ENCODE measurements at places on chromosomes 4 and X.

- DNase-seq: no peak
Observed at GRCh38 chrX:154321152-154321551, 25.6 kb downstream of the TKTL1 start.

- DNase-seq: no peak
Observed at GRCh38 chrX:33207056-33207455, 4.3 kb downstream of the DMD start.

DNA sequence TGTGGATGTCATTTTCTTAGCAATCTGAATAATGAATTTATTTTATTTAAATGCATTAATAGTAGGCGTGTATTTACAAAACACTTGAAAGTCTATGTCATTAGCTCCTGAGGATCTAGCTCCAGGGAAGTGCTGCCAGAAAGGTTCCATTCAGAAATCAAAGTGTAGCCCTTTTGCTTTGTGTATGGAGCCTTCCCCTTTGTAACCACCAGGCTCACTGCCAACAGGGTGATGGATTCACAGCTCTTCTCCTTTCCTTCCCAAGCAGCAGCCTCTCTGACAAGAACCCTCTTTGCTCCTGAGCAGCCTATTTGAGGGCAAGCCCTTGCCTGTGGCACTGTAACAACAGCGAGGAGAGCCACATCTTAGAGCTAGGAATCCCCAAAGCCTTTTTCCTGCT, 286.0 kb upstream of the RASGEF1B start:
- DNase-seq: no peak

GRCh38 chr4:70505151-70505748, 13.1 kb upstream of the AMTN start:
- peak; percentile 68 for DNase-seq

DNA sequence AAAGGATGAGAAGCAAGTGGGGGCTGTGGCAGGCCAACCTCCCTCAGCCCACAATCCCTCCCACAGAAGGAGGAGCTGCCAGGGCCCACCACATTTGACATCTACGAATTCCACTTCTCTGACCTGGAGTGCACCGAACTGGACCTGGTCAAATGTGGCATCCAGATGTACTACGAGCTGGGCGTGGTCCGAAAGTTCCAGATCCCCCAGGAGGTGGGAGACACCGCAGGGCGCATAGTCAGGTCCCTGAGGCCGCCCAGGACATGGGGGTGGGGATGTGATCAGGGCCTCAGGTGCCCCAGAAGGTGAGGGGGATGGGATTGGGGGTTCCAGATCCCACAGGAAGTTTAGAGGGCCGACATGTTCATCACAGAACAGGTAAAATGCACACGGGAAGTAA, 13.7 kb downstream of the ATP5ME start:
- no peak for DNase-seq

GRCh38 chr4:151143162-151143561, 43.7 kb downstream of the RPS3A start:
- no peak for DNase-seq

DNA sequence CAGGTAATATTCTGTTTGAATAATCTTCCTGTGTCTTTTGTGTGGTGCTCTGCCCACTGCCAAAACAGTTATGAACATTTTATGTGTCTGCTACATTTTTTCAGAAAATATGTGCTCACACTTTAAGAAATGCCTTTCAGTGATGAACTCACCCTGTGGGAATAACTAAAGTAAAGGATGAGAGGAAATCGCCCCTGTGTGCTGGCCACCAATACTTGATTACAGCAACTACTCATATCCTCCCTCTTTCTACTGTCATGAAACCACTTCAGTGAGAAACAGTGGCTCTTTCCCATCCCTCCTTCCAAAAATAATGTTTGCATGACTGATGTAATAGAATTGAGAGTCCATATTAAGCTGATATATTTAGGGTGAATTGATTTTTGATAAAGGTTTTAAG, 900.9 kb downstream of the RAB28 start:
- no peak for DNase-seq

DNA sequence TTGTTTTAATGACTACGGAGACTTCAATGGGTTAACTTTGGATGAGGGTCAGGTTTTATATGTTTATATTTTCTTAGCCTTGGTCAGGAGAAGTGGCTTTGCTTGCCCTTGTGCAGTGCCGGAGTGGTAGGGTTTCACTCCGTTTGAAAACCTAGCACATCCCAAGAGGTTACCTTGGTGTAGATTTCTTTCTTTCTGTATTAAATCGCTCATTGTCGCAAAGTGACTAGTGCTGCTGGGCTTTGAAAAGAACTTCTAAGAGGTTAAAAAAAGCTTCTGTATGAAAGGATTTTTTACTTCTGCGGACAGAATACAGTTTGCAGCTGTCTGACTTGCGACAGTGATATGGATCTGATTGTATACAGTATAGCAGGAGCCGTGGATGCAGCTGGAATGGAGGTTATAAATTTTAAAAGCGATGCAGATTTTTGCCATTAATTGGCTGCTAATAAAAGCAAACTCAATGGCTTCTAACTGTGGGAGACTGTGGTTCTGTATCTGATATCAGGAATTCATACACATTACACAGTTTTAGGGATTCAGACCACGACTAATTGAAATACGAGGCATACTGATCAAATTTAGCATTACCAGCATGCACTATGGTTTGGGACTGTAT, 340.9 kb upstream of the PITX2 start:
- no peak for DNase-seq

- peak; percentile 70 for DNase-seq
Observed at GRCh38 chr4:169080981-169081380, 70.9 kb upstream of the CBR4 start.

- DNase-seq: peak; percentile 63
Observed at GRCh38 chrX:13506574-13506973, 62.8 kb upstream of the EGFL6 start.

DNA sequence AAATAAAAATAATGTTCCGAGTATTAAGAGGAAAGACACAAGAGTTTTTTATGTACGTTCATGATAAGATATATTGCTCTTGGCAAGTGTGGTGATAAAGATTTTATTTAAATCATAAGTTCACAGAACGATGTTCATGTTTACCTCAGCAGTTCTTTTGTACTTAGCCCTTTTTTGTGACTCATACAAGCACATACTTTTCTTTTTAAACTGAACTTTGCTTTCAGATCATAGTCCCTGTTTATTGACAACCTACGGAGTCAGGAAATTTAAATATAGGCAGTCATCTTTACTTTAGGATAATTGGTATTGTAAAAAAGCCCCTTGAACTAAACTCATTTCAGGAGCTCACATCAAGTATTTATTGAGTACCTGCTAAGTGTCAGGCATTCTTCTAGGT, 1.3 kb upstream of the CTSO start:
- no peak for DNase-seq

DNA sequence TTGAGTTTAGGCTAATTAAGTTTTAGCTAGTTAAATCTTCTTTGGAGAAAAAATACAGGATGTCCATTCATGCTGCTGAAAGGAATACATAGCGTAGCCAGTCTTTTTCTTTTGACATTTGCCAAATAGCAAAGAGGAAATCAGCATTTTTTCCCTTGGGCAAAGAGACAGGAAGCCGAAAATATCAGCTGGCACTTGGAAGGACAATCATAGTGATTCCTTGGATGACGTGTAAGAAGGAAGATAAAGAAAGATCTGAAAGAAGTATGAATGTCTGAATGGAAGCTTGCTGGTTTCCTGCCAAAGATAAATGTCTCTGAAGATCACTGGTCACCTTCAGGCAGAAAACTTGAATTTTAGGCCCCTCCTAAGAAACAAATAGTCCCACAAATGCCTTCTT, 44.2 kb downstream of the SLITRK2 start:
- no peak for DNase-seq

DNA sequence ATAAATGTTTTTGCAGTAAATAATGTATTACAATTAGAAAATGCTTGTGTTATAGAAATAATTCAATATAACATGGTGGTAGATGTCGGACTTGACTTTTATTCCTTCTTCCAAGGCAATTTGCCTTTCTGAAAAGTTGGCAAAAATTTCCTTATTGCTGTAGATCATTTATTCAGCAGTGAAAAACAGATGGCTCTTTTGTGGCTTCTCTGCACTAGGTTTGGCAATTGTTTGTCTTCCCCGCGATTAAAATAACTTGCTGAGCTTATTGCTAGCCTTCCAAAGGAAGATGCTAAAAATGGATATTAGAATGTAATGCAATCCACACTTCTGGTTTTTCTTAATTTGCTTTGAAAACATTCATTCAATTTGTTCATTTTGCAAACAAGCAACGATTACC, 1977.9 kb upstream of the ADGRL3 start:
- DNase-seq: no peak
